ENCODE measurements at places on chromosomes 12 and 14.
A peak's percentile ranks its signal among the peaks of the same experiment; 100 is the strongest.

GRCh38 chr14:76423534-76423933 is 47.6 kb downstream of the ESRRB start:
- DNase-seq: no peak

GRCh38 chr12:5708371-5708770 is 236.7 kb downstream of the ANO2 start:
- no peak for DNase-seq

DNA sequence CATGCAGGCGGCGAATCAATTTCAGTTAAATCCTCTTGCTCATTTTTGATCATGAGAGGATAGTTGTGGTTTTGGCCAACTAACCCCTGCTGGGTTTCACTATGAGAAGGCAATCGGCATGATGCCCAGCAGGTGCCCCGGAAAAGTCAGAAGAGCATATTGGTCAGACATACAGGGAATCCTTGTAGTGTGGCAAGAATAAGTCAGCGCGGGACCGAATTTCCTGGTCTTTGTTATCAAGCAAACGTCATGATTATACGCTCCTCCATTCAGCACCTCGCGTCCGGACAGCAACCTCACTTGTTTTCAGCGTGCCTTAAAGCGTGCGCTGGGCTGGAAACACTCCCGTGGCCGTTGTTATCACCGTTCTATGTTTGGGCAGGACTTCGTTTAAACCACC is 1.8 kb downstream of the TBC1D30 start:
- DNase-seq: peak; percentile 78

DNA sequence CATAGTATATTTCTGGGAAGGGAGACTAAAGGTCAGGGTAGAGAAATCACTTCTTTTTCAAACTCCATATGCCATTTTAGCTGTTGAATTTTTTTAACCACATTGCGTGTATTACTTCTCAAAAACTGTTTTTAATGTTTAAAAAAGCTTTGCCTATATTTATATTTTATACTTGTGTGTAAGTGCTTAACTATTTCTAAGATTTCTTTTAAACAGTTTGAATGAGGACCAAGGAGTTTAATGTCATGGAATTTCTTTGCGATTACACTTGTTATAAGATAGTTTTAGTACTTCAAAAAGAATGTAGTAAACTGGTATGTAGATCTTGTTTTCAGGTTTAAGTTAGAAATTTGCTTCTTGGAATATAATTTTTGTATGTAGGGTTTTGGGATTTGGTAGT is 7.2 kb downstream of the SPATA7 start:
- DNase-seq: no peak

GRCh38 chr12:52082988-52083637 is 3.6 kb downstream of the SMIM41 start:
- peak; percentile 52 for DNase-seq
